Suprapubic skin (tissue), 4 donors: ENCODE measurements at places on chromosomes 11 and 22.

- H3K27me3 ChIP-seq, result no peaks in the 10 kb centered on the region
- DNase-seq, result no peak
- H3K36me3 ChIP-seq, result no peaks in the 10 kb centered on the region
- no peaks in the 10 kb centered on the region for H3K4me1 ChIP-seq
- no peak overlapping the region for H3K27ac ChIP-seq
- no peak overlapping the region for H3K4me3 ChIP-seq
These were observed 420.0 kb downstream of the METTL15 start for GRCh38 chr11:28528217-28528616.

- no peak overlapping the region for H3K27ac ChIP-seq
- no peaks in the 10 kb centered on the region for H3K27me3 ChIP-seq
- DNase-seq, result no peak
These were observed 29.4 kb upstream of the SLN start for GRCh38 chr11:107741044-107741823.

DNA sequence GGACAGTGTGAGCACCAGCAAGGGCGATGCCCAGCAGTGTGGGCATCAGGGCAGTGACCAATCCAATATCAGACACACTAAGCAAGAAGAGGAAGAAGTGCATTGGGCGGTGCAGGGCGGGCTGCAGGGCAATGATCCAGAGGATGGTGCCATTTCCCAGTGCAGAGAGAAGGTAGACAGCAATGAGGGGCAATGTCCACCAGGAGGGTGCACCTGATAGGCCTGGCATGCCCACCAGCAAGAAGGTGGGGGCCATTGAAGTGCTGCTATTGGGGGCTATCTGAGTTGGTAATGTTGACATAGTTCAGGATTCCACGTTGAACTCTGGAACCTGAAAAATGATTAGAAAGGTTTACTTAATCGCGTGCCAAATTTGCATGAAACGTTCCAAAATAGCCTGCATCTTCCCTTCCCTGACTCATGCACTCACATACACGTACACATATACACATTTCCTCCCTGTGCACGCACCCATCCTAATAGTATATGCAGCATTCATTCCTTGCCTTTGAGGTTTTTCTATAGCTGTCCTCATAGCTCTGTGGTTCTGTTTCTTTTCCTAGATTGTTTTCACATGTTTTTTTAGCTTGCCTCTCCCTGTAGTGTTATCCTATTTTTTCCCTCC lies at the start of gene OR51S1:
TSS of gene OR51S1 (minus strand) at position 301 of the 625 bp plus-strand sequence. CDS start at position 301, 0 bp downstream.
- H3K4me3 ChIP-seq, result no peak within 1 kb of the TSS
- DNase-seq, result no peak
- H3K4me1 ChIP-seq, result no peaks in the 10 kb centered on the region

GRCh38 chr11:92322225-92322624 lies 97.6 kb downstream of the FAT3 start:
- H3K36me3 ChIP-seq, result no peaks in the 10 kb centered on the region
- DNase-seq, result no peak
- H3K4me1 ChIP-seq, result no peaks in the 10 kb centered on the region
- H3K27me3 ChIP-seq, result no peaks in the 10 kb centered on the region
- no peak overlapping the region for H3K4me3 ChIP-seq

GRCh38 chr11:29305456-29306232 lies 711.2 kb downstream of the KCNA4 start:
- H3K27ac ChIP-seq, result no peak overlapping the region
- DNase-seq, result no peak
- no peaks in the 10 kb centered on the region for H3K27me3 ChIP-seq

DNA sequence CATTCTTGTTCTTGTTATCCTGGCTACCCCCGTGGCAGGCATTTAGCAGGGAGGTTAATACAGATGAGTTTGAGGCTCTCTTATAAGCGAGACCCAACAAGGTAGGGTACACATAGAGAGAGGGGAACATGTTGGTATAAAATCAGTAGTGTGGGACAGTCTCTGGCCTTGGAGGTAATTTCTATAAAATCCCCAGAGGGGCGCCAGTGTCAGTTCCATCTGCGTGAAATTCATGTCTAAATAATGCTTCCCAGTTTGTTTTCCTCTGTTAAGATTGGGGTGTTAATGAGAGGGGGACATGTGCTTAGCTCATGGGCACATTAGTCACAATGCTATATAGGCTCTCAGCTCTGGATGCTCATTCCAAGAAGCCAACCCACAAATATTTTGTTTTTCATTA lies 150.7 kb downstream of the MYO18B start:
- peaks cover 31% of the 10 kb centered on the region for H3K27me3 ChIP-seq
- H3K36me3 ChIP-seq, result no peaks in the 10 kb centered on the region
- no peak overlapping the region for H3K4me3 ChIP-seq
- no peak for DNase-seq

DNA sequence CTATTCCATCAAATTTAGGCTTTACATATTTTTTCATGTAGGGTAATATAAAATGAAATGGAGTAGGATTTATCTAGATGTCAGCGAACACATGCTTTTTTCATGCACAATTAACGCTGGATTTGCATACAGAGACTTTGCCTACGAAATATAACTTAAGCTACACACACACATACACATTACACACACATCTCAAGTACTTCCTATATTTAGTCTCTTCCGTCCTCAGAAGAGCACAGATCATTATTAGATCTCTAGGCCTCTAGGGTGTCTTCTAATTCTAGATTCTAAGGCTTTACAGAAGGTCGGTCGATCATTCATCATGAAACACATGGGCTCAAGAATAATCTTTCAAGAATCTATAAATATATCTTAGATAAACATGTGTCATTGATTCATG lies 3.8 kb upstream of the MS4A13 start:
- H3K4me1 ChIP-seq, result no peaks in the 10 kb centered on the region
- no peaks in the 10 kb centered on the region for H3K27me3 ChIP-seq
- no peak for DNase-seq
- no peak overlapping the region for H3K27ac ChIP-seq

GRCh38 chr11:115897707-115898106 lies 393.5 kb upstream of the CADM1 start:
- no peaks in the 10 kb centered on the region for H3K27me3 ChIP-seq
- H3K4me1 ChIP-seq, result no peaks in the 10 kb centered on the region
- DNase-seq, result no peak
- no peak overlapping the region for H3K4me3 ChIP-seq

DNA sequence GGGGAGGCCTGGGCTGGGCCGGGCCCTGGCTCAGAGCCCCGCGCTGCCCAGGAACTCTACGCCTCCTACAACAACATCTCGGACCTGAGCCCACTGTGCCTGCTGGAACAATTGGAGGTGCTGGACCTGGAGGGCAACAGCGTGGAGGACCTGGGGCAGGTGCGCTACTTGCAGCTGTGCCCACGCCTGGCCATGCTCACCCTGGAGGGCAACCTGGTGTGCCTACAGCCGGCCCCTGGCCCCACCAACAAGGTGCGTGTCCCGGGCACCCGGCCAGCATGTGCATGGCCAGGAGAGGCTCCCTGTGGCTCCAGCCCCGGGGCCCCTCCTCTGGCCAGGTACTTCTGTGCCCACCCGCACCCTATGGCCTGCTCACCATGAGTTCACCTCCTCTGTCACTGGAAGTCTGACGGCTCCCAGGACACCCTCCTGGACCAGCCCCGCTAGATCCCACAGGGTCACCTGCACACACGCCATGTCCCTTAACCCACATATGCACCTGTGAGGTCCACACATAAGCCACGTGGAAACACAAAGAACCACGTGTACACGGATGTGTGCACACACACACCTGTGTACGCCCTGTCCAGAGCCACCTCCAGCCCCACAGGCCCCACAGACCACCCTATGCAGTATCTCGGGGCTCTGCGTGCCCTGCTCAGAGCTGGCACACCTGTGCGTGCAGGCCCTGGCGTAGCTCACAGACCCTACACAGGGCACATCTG lies 10.4 kb downstream of the LMNTD2 start:
- H3K4me3 ChIP-seq, result no peak overlapping the region
- peaks cover 12% of the 10 kb centered on the region for H3K4me1 ChIP-seq
- no peaks in the 10 kb centered on the region for H3K36me3 ChIP-seq
- H3K27me3 ChIP-seq, result peaks cover 31% of the 10 kb centered on the region
- no peak overlapping the region for H3K27ac ChIP-seq

DNA sequence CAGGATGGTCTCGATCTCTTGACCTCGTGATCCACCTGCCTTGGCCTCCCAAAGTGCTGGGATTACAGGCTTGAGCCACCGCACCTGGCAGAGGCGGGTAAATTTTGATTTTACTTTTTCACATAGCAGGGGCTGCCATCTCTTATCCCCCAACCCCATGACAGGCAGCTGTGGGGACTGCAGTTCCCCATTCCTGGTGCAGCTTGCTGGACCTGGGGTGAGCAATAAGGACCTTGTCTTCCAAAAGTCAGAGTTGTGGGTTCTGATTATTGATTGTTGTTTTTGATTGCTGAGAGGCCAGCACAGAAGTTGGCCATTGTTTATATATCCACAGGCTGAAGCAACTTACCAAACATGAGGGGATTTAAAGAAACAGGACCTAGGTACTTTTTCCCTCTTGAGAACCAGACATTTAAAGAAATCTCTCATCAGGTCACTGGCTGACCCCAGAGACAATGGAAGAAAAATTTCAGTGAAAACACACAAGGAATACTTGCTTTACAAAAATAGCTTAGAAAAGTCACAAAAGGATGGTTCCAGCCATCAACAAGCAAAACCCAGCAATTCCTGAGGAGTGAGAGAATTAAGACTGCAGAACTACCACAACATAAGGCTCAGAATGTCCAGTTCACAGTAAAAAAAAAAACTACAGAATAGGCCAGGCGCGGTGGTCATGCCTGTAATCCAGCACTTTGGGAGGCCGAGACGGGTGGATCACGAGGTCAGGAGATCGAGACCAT lies 22.0 kb upstream of the MAPK1 start:
- H3K4me3 ChIP-seq, result no peak overlapping the region
- no peaks in the 10 kb centered on the region for H3K4me1 ChIP-seq
- H3K36me3 ChIP-seq, result no peaks in the 10 kb centered on the region
- H3K27me3 ChIP-seq, result no peaks in the 10 kb centered on the region

GRCh38 chr11:96967616-96968015 lies 577.8 kb downstream of the JRKL start:
- no peaks in the 10 kb centered on the region for H3K36me3 ChIP-seq
- H3K27ac ChIP-seq, result no peak overlapping the region
- H3K4me1 ChIP-seq, result no peaks in the 10 kb centered on the region
- no peak overlapping the region for H3K4me3 ChIP-seq
- H3K27me3 ChIP-seq, result no peaks in the 10 kb centered on the region

GRCh38 chr22:23534201-23534850 lies 45.8 kb downstream of the IGLL1 start:
- peaks cover 18% of the 10 kb centered on the region for H3K4me1 ChIP-seq
- no peaks in the 10 kb centered on the region for H3K36me3 ChIP-seq
- DNase-seq, result peak; percentile 74
- H3K27me3 ChIP-seq, result peaks cover 6% of the 10 kb centered on the region

DNA sequence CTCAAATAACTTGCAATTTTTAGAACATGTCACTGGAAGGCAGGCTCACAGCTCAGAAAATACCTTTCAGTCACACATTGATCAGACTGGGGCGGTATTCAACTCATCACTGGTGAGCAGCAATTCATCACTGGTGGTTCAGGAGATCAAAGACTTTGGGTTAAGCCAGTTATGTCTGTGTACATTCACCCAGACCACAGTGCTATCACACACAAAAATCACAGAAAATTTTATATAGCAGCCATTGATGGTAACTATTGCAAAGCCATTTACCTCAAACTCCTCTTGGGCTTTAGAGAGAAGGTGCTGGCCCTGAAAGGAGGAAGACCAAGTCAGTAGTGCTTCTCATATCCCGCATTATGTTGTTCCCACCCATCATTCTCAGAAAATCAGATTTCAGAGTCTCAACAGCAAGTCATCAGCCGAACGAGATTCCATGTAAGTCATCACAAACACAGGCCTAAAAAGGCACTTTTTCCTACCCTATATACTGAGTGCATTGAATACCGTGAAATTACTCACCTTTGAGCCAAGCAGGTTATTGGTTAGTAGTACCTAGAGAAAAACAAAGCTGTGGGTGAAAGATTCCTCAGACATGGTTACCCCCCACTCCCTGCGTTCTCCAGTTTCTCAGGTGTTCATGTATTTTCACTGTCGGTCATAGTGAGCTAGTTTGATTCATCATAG lies 14.0 kb upstream of the WDR74 start:
- peak overlapping the region; percentile 23 for H3K27ac ChIP-seq
- no peak for DNase-seq
- no peaks in the 10 kb centered on the region for H3K27me3 ChIP-seq
- peaks cover 50% of the 10 kb centered on the region for H3K4me1 ChIP-seq

DNA sequence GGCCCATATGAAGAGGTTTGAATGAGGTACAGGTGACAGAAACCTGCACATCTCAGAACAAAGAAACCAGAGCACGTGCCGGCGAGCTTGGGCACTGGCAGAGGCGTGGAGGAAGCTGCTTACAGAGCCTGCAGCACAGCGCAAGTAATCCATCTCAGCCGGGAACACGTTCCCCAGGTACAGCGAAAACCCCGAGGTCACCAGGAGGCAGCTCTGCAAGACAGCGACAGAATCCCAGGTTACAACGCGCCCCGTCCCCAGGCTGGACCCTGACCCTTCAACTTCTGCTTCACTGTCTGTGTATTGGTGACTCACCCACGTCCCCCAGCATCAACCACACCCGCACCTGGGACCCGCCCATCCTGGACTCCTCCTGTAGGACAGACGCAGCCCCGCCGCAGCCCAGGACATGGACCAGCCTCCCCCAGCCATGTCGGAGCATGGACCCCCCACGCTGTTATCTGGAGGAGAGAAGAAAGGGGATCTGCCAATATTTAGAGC lies 2.2 kb downstream of the MLC1 start:
- no peak for DNase-seq
- H3K4me1 ChIP-seq, result peaks cover 16% of the 10 kb centered on the region
- H3K27me3 ChIP-seq, result peaks cover 31% of the 10 kb centered on the region
- peak overlapping the region; percentile 14 for H3K4me3 ChIP-seq

DNA sequence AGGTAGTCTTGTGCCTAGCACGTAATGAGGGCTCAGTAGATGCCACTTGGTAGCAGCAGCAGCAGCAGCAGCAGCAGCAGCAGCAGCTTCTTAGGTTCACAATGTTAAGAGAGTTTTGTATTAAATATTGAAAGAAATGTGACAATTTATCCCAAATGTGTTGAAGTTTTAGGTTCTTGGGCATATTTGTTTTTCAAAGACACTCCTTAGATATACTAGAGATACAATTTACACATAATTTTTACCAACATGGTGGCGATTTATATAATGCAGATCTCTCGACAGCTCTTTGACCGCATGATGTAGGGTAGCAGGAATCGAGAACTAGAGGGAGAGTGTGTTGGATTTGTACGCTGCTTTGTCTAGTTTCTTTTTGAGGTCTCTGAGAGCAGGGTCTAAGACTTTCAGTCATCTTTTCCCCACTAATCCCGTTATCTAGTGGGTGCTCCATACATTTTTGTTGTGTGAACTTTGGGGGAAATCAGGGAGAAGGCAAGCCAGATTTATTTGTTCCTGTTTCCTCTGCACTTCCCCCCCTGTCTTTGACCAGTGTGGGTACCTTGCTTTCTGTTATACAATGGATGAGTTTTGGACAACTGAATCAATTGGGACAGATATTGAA lies 1.4 kb downstream of the FDX1 start:
- no peaks in the 10 kb centered on the region for H3K27me3 ChIP-seq
- peak overlapping the region; percentile 62 for H3K4me3 ChIP-seq
- DNase-seq, result no peak
- no peaks in the 10 kb centered on the region for H3K36me3 ChIP-seq
- peak overlapping the region; percentile 94 for H3K27ac ChIP-seq

- peaks cover 59% of the 10 kb centered on the region for H3K4me1 ChIP-seq
- H3K4me3 ChIP-seq, result peak overlapping the region; percentile 95
- peak overlapping the region; percentile 71 for H3K27ac ChIP-seq
- no peaks in the 10 kb centered on the region for H3K36me3 ChIP-seq
- no peaks in the 10 kb centered on the region for H3K27me3 ChIP-seq
These were observed 816 bp upstream of the PHRF1 start for GRCh38 chr11:575313-575995.

GRCh38 chr22:17921871-17922821 lies 102.2 kb downstream of the MICAL3 start:
- H3K4me1 ChIP-seq, result peaks cover 60% of the 10 kb centered on the region
- DNase-seq, result no peak
- no peak overlapping the region for H3K4me3 ChIP-seq
- no peaks in the 10 kb centered on the region for H3K27me3 ChIP-seq
- H3K27ac ChIP-seq, result peak overlapping the region; percentile 30
